ENCODE measurements at places on chromosomes 7 and 10. TPM values are rescaled to one million over a fixed set of nuclear protein-coding genes. Genes with fewer than 3 reads are reported as not detected.

- no peak for DNase-seq
These were observed at the start of gene TNRC18 for GRCh38 chr7:5423306-5423975. Gene TNRC18, minus strand, starts transcription at chr7:5423834. Its CDS starts 2,588 bp downstream, at chr7:5421246.

- DNase-seq, result peak; percentile 73
These were observed 130.4 kb upstream of the GHITM start for GRCh38 chr10:84008878-84009277.

DNA sequence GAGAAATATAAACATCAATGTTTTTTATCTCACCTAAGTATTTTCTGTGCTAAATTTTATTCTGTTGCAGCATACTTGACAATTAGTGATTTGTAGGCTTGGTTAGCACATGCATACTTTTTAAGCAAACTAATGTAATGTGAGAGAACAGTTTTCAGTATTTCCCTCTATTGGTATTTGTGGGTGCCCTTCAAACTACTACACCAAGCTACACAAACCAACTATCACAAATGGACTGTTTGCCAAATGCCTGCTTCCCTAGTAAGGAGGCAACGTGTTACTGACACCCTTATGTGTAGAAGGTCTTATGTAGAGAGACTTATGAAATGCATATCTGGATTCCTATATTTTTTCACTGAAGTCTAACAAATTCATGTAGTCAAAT is 98.4 kb upstream of the FZD1 start:
- no peak for DNase-seq

DNA sequence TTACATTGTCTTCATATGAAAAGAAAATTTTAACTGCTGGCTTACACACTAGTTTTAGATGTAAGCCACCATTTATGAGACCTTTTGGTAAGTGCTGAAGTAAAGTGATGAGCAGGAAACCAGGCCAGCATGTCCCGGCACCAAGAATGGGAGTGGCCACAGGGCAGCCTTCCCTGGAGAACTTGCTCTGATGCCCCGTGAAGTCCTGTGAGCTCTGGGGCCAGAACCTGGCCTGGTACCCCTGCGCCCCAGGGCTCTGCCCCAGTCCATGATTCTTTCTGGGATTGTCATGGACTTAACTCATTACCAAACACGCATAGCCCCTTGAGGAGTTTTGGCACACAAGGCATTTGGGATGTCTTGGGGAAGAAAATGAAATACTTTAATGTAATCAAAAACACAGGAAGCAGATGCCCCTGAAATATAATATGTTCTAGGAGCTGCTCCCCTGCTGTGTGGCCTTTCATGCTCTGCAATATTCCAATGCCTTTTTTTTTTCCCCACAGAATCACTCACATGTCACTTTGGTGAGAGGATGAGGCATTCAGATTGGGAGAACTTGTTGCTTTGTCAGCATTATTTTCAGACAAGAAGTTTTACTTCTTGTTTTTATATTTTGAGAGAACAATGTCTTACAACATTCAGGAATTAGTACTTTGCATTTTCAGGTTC is 53.1 kb upstream of the CXCL12 start:
- no peak for DNase-seq

GRCh38 chr10:132106431-132106830 is 40.7 kb downstream of the JAKMIP3 start:
- no peak for DNase-seq

- DNase-seq, result no peak
These were observed 64.7 kb upstream of the ECHDC3 start for GRCh38 chr10:11677480-11677879.

DNA sequence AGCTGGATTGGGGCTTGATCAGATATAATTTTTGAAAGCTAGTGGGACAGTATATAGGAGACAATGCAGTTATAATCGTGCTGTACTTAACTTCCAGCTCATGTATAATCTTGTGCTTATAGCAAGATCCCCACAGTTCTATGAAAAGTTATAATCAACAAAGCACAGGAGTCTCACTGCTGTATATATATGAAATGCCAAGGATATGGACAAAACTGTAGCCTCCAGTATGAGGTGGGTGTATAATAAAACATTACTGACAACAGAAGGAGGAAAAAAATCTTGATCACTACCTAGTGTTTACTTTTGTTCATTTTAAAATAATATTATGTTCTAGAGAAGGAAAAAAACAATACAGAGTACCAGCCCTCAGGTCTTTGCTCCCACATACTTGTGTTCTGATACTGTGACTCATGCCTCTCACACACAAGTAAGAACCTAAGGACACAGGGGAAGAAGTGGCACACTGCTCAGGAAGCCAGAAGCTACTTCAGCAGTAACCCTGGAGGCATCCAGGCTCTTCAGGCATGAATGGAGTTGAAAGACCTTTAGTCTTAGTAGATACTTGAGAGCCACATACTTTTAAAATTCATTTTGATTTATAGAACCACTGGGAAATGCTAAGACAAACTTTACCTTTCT is 265.7 kb upstream of the IMMP2L start:
- DNase-seq, result no peak

GRCh38 chr7:68547181-68547580 is 1051.1 kb upstream of the AUTS2 start:
- no peak for DNase-seq

DNA sequence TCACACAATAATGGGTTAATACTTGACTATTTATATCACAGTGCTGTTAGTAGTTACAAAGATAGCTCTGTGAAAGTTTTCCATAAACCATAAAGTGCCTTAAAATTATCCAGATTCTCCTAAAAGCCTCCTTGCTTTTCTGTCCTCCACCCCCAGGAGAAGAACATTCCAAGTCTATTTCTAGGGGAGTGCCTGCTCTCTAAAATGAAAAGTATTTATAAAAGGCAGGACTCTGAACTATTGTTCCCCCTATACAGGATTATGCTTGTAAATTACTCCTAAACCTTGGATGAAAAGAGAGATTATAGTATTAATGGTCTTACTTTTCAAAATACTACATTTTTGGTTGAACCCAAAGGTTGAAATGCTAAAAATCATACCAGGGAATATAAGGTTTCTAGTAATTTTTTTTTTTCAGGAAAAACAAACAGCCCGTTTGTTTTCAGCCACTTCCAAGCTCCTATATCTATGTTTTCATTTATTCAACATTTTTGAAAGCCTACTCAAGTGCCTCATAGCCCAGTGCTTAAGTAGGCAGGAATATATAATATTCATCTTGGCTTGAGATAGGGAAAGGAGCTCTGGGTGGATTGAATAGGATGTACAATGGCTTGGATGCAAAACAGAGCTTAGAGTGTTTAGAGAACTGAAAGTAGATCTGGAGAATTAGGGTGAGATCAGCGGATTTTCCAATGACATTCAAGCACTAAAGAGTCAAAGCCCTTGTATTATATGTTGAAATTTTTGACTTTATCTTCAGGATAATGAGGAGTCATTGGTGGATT is 320.7 kb downstream of the GPR37 start:
- no peak for DNase-seq

DNA sequence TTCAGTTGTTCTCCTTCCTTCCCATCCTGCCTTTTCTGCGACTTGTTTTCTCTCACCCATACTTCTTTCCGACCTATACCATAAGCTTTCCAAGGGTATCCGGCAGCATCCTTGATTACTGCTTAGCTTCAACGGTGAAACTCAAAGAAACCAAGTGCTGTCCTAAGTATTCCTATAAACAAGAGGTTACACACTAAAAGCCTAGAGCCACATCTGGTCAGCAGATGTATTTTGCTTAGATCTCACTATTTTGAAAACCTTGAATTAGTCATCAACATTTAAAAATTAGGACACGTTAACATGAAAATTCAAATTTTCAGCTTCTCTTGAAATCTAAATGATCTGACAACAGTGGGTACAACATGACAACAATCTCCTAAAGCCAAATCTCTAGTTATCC is 20.0 kb downstream of the ARHGAP21 start:
- no peak for DNase-seq

DNA sequence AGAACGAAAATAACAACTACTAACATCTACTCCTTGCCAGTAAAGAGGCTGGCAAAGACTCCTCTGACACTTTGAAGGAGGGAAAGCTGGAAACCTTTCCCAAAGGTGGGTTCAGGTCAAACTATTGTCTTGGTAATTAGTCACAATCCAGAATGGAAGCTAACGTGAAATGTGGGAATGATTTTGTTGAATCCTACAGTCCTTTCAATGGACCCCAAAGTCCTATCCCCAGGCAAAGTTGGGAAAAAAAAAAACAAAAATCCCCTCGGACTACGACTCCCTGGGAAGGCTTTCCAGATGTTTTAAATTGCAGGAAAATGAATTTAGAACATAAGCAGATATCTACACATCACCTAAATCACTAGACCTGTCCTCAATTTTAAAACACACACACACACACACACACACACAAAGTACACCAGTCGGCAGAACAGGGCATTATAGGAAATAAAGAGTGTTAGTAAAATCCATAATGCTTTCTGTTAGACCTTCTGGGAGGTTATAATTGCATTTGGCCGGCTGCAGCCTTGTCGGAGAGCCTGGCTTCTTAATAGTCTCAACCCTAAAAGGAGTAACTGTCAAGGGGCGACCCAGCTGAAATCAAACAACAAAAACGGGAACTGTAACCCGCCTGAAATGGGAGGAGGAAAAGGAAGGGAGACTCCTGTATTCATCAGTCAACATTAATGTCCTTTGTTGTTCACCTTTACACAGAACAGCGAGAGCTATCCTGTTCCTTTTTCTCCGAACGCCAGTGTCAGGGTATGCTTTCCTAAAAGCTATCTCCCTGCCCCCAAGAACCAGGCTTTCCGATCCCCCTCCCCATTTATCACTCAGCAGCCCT is 1.5 kb downstream of the DOCK4 start:
- peak; percentile 30 for DNase-seq

- DNase-seq, result no peak
These were observed 4.0 kb downstream of the HSPA12A start for GRCh38 chr10:116738339-116738738.

- no peak for DNase-seq
These were observed 9.4 kb upstream of the PPIA start for GRCh38 chr7:44787041-44787440.

- no peak for DNase-seq
These were observed 341.5 kb upstream of the NPVF start for GRCh38 chr7:25569765-25570164.

DNA sequence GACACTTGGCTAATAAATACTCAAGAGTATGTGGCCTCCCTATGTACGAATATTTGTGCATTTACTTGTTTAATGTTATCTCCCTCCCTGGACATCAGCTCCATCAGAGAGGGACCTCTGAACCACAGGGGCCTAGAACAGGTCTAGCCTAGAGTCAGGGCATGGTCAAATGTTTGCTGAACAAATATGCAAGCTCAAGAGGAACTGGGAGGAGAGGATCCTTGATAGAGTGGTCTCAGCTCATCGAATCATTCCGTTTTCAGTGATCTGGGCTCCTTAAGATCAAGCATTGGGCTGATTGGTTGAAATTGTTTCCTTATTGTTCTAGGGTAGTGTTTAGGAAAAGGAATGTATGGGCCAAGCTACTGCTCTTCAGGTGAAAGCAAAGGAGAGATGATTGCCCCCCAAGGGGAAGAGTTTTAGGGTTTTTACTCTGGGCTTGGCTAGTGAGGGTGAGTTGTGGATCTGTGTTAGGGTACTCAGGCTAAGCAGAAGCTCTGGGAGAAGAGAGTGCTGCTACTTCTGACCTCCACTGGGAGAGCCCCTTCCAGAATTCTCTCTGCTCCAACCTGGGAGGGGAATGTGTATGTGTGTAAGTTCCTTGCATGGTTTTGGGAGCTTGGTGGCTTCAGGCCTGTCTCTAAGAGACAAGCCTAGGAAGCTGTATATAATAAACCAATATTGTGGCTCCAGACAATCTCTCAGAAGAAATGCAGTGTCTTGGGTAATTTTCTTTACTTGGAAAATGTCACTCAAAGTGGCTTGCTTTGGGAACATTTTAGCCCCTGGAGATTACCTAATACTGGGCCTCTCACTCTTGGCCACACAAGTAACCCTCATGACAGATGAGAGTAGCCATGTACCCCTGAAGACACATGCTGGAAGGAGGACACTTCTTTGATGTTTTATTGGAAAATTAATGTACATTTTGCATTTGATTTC is 110.0 kb downstream of the EMX2 start:
- DNase-seq, result no peak

DNA sequence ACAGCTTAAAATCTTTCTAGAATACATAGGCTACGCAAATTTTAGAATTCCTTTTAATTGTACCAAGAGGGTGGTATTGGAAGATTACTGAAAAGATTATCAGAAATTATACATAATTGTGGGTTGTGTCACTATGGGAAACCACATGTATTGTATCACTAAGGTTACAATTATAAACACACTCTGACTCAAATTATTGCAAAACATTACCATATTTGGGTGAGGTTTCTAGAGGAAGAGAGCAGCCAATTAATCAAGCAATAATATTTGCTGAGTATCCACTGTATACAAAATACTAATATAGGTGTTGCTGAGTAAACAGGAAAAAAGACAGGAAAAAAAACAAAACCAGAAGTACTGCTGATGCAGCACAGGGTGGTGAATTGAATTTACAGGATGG is 3.1 kb upstream of the CAPZA2 start:
- no peak for DNase-seq

- no peak for DNase-seq
These were observed 158.6 kb upstream of the GLI3 start for GRCh38 chr7:42395607-42396006.

GRCh38 chr7:159070431-159071148 is 74.1 kb downstream of the VIPR2 start:
- no peak for DNase-seq

DNA sequence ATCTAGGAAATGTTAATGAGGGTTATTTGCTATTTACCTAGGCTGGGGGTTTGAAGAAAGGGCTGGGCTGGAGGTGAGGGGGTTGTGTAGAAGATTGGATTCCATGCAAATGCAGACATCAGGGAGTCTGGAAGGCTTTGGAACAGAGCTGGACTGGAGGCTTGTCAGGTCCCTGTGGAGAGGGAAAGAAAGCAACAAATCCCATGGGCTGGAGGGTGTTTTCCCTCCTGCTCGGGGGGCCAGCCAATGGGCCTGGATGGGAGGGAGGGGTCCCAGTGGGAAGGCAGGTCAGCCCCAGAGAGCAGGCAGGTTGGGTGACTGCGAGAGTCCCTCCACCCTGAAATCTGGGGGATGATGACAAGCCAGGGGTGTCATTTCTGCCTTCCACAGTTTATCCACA is 431.8 kb downstream of the RPS24 start:
- no peak for DNase-seq

GRCh38 chr7:108166687-108167086 is 36.5 kb upstream of the LAMB4 start:
- DNase-seq, result no peak

- no peak for DNase-seq
These were observed 470.8 kb downstream of the INHBA start for GRCh38 chr7:41232086-41232485.

The CHAT gene
- polyA plus RNA-seq, result not detected

The C10orf143 gene
- polyA plus RNA-seq, result 4.8 TPM

The CHST3 gene
- 0.94 TPM for polyA plus RNA-seq

The TMEM26 gene
- 1.5 TPM for polyA plus RNA-seq

The GIMAP5 gene
- not detected for polyA plus RNA-seq

The OR2A1 gene
- polyA plus RNA-seq, result 1.6 TPM

The OR6B1 gene
- not detected for polyA plus RNA-seq

The PDLIM1 gene
- 233 TPM for polyA plus RNA-seq

The GIMAP7 gene
- not detected for polyA plus RNA-seq

The ADRA2A gene
- 0.61 TPM for polyA plus RNA-seq

The DKK1 gene
- polyA plus RNA-seq, result 0.45 TPM

The LGI1 gene
- 0.31 TPM for polyA plus RNA-seq
